ENCODE measurements at places on chromosomes 11 and 22.

- DNase-seq: no peak
Measured at GRCh38 chr11:33889821-33890378, 2.0 kb downstream of the LMO2 start.

DNA sequence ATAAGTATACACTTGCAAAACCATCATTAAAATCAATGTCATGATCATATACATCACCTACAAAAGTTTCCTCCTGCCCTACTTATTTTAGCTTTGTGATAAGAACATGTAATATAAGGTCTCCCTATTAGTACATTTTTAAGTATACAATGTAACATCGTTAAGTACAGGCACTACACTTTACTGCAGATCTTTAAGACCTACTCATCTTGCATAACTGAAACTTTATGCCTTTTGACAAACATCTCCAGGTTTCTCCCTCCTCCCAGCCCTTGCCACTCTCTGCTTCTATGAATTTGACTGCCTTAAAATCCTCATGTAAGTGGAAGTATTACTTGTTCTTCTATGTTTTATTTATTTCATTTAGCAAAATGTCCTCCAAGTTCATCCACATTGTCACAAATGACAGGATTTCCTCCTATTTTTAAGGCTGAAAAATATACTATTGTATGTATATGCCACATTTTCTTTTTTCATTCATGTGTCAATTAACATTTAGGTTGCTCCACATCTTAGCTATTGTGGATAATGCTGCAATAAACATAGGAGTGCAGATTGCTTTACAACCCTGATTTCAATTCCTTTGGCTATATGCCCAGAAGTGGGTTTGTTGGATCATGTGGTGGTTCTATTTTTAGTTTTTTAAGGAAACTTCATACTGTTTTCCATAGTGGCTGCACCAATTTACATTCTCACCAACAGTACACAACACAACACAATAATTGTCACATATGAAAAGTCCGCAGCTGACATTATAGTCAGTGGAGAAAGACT is 471.1 kb upstream of the ANO3 start:
- DNase-seq: peak; percentile 59

GRCh38 chr11:128494418-128495332 is 92.7 kb downstream of the ETS1 start:
- DNase-seq: no peak

- no peak for DNase-seq
Measured at GRCh38 chr11:57972013-57972367, 51.7 kb upstream of the OR9Q1 start.

DNA sequence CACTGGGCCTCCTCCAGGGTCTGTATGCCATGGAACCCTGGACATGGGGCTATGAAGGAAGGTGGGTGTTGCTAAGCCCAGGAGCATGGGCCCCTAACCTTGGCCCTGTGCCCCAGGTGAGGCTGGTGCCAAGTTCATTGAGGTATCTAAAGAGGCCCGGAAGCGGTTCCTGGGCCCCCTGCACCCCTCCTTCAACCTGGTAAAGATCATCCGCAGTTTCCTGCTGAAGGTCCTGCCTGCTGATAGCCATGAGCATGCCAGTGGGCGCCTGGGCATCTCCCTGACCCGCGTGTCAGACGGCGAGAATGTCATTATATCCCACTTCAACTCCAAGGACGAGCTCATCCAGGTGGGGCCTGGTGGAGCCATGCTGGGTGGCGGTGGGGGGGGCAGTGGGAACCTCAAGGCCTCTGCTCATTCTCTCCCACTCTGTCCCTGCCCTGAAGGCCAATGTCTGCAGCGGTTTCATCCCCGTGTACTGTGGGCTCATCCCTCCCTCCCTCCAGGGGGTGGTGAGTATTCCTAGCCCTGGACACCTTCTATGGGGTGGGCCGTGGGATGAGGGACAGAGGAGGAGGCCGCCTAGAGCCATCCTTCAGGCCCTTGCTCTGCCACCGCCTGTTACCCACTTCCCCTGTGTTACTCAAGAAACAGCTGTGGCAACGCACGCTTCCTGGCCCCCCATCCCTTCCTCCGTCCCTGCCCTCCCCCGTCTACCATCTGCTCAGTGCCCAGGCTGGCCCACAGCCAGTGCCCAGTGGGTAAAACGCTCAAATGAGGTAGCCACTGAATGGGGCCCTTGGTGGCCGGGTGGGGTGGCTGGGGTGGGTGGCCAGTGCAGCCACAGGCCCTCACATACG is 3.0 kb downstream of the PNPLA2 start:
- no peak for DNase-seq

DNA sequence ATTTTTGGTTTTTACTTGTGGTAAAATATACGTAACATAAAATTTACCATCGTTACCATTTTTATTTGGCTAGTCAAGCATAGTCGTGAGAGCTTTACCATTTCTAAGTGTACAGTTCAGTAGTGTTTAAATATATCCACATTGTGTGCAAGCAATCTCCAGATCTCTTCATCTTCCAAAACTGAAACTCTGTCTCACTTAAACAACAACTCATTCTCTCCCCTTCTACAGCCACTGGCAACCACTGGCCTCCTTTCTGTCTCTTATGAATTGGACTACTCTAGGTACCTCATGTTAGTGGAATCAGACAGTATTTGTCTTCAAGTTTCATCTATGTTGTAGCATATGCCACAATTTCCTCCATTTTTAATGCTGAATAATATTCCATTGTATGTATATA is 37.4 kb downstream of the SMC1B start:
- no peak for DNase-seq

- peak; percentile 99 for DNase-seq
Measured at GRCh38 chr11:128210148-128210940, 377.0 kb downstream of the ETS1 start.

DNA sequence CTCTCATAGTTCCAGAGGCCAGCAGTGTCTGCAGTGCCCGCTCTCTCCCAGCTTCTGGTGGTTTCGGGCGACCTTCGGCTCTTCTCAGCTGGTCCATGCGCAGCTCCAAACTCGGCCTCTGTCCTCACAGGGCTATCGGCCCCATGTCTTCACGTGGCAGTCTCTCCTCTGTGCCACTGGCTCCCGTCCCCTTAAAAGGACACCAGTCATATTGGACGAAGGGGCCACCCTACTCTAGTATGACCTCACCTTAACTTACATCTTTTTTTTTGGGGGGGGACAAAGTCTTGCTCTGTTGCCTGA is 13.8 kb downstream of the LTO1 start:
- no peak for DNase-seq

GRCh38 chr11:111406589-111406988 is 27.5 kb upstream of the POU2AF1 start:
- DNase-seq: no peak

DNA sequence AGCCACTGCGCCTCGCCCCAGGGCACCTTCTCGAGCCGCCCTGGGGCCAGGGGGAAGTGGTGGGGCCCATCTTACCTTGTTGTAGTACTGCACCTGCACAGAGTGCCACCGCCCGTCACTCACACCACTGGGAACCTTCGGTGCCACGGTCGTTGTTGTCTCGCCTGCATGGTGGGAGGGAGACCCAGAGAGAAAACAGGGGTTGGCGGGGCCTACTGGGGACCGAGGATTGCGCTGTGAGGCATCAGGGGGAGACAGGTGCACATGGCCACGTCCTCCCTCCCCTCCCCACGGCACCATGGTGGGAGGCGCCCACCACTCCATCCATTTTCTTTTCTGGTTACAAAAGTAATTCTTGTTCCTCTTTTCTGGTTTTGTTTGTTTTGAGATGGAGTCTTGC is 97.8 kb downstream of the TRMU start:
- DNase-seq: no peak

DNA sequence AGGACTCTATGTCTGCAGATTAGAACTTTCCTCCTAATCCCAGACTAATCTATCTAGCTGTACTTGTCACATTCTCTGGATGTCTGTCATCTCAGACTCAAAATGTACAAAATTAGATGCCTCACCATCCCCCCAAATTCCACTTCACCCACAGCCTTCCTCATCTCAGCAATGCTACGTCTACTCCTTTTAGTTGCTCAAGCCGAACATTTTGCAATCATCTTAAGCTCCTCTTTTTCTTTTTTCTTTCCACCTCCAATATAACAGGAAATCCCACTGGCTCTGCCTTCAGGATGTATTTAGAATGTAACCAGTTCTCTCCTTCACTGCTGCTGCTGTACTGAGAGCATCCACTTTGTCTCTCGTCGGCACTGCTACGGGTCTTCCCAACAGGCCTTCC is 1091.8 kb downstream of the TBC1D22A start:
- DNase-seq: peak; percentile 73

DNA sequence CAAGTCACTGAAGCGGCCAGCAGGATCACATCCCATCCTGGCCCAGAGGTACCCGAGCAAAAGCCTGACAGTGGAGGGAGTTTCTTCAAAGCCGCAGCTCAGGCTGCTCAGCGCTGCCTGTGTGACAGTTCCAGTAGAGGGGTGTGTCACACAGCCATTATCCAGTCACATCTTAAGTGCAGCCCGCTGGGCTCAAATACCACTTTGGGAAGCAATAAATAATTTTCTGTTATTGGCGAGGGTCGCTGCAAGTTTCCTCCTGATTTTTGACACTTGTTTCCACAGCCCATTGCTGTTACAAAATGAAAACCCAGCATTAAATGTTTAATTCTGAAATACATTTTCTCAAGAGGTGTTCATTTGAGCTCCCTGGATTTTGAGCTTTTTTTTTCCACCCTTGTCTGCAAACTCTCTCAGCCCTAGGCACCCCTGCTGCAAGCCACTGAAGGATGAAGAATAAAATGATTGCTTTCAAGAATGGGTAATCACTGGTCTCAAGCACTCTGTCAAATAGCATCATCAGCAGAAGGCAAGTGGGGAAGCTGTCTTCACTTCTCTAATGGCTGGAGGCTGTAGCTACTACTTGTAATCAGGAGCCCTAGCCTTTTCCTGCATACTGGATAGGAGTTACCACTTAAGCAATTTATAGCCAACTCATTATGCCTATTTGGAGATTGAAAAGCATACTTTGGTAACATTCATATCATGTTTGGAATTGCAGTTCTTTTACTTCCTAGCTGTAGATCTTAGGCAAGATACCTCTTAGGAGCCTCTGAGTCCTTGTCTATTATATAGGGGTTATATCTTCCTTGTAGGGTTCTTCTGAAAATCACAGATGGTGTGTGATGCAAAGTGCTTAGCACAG is 373.7 kb downstream of the METTL15 start:
- DNase-seq: no peak

GRCh38 chr11:105155679-105156078 is 16.1 kb upstream of the CARD18 start:
- no peak for DNase-seq

GRCh38 chr11:94717667-94718066 is 50.5 kb upstream of the AMOTL1 start:
- DNase-seq: no peak

DNA sequence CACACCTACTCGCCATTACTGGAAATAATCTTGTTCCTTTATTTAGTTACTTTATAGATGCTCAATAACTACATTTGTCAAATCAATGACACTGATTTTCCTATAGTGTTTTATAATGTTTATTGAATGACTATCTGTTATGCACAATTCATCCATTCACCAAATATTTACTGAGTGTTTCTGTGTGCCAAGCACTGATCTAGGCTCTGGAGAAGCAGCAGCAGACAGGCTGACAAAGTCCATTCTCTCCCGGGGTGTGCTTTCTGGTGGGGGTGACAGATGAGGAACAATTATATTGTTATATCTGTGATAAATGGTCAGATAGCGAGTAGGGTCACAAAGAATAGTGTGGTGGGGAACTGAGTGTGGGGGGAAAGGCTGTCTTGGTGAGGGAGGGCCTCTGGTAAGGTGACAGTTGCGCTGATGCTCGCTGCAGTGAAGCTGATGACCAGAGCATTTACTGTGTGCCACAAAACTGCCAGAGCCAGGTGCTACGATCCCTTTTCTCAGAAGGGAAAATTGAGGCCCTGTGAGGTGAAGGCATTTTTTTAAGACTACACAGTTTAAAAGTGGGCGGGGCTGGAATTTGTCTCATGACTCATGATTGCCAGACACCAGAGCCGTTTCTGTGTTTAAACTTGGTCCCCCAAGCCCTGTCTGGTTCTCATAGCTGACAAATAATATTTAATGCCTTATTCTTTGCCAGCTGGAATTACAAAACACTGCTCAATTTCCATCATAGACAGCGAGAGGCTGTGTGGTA is 10.2 kb downstream of the PACS1 start:
- peak; percentile 86 for DNase-seq

All from fibroblast of skin of abdomen (primary cell).